CD4-positive, alpha-beta memory T cell (primary cell): ENCODE measurements at places on chromosomes 5 and 9.
A peak's percentile ranks its signal among the peaks of the same experiment; 100 is the strongest.

GRCh38 chr9:3916984-3917383 lies 382.9 kb downstream of the GLIS3 start:
- no peak for DNase-seq

DNA sequence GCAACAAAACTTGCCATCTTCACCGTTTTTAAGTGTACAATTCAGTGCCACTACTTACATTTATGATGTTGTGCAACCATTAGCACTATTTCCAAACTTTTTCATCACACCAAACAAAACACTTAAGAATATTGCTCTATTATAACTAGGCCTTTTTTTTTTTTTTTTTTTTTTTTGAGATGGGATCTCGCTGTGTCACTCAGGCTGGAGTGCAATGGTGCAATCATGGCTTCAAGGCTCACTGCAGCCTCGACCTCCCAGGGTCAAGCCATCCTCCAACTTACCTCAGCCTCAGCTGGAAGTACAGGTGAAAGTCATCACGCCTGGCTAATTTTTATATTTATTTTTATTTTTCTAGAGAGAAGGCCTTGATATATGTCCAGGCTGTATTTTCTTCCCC lies 22.3 kb upstream of the LMNB1 start:
- DNase-seq, result no peak

GRCh38 chr5:17944046-17944445 lies 309.8 kb downstream of the TAF11L14 start:
- no peak for DNase-seq

DNA sequence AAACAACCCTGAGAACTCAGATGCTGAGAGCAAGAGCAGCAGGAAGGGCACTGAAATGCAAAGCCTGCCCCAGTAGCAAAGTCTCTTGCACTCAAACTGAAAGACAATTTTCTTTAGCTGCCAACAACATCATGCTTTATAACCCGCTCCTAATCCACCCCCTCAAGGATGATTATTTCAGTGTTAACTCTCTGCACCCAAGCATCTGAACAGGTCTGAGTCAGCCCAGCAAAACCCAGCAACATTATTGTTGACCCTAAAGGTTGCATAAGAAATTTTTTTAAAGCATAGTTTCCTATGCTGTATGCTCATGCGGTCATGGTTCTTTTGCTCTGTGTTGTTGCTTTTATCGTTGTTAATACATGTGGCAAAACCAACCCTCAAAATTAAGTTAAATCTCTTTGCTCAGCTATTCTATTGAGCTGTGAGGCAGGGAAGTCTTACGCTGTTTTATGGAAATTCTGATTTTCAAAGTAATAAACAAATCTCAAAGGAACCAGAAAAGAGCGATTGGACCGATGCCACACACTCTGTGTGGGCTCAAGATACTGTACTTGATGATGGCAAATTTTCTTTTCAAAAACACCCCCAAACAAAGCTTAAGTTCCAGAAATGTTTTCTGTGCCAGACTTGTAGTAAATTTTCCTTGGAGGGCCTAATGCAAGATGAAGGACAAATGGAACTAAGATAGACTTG lies 440.6 kb upstream of the MPDZ start:
- no peak for DNase-seq

DNA sequence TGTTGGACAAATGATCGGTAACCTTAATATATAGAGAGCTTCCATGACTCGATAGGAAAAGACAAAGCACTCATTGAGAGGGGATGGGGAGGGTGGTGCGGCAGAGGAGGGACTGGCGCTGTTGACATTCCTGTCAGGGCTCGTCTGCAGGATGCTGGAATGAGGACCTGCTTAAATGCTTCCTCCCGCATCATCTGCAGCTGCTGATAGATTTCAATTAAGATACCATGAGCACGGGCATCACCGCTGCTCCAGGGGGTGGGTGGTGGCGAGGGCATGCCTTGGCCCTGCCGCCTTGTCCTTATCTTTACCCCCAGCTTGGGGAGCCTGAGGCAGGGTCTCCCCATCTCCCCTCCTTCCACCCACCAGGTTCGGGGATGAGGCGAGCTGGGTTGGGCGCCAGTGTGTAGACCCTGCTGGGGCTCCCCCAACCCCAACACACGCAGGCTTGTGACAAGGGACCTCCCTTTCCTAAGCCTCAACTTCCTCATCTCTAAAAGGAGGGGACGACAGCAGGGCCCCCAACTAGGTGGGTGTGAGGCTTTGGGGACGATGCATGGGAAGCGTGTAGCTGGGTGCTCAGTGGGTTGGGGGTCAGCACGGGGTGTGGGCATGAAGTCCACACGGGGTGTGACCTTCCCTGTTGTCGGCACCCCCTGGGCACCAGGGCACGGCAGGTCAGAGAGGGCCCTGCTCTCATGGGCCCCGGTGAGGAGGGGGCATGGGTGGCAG lies 11.7 kb upstream of the QRFP start:
- DNase-seq, result peak; percentile 24

- DNase-seq, result no peak
Observed at GRCh38 chr9:112890106-112891081, at the start of gene SLC46A2. Gene SLC46A2 (minus strand): TSS chr9:112890876. CDS start chr9:112890681, 195 bp downstream.

GRCh38 chr9:132456241-132456640 lies 46.2 kb downstream of the CFAP77 start:
- no peak for DNase-seq
